ENCODE measurements at places on chromosomes 6 and 20.

- DNase-seq, result no peak
Measured at GRCh38 chr6:54248319-54248718, 59.9 kb upstream of the TINAG start.

GRCh38 chr20:54078296-54078984 lies 8.0 kb upstream of the BCAS1 start:
- DNase-seq, result no peak

DNA sequence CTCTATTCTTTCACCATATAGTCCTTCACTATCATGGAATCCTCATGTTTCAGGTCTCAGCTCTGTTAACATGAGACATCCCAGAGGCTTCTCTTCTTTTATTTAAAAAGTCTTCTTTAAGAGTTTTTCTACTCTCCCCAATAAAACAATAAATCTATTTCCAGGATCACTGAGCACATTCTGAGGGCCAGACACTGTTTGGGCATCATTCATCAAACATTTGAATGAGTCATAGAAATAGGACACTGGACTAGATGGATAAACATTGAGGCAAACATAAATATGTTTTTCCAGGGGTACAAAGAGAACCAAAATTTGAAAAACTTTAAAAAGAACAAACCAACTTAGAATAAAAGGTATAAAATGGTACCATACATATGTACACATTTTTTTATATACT lies 554.4 kb downstream of the KIF16B start:
- no peak for DNase-seq

- no peak for DNase-seq
Measured at GRCh38 chr6:129619579-129620233, 90.3 kb downstream of the ARHGAP18 start.

DNA sequence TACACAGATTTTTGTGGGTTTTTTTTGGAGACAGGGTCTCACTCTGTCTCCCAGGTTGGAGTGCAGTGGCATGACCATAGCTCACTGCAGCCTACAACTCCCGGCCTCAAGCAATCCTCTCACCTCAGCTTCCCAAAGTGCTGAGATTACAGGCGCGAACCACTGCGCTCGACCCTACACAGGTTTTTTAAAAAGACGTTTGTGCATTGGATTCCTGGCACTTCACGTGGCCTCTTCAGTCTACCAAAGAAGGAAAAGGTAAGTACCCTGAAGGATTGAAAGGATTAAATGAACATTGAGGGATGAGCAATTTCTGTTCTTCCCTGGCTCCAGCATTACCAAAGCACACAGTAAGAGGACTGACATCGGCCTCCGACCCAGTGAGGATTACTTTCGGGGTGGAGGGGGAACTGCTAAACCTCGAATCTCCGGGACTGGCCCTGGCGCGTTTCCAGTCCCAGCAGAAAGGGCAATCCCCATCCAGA lies 556 bp upstream of the YWHAB start:
- DNase-seq, result no peak

DNA sequence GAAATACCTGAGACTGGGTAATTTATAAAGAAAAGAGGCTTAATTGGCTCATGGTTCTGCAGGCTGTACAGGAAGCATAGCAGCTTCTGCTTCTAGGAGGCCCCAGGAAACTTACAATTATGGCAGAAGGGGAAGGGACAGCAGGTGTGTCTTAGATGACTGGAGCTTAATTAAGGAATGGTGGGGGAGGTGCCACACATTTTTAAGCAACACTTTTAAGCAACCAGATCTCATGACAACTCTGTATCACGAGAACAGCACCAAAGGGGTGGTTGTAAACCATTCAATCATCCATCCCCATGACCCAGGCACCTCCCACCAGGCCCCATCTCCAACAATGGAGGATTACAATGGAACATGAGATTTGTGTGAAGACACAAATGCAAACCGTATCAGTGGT lies 26.9 kb downstream of the FIG4 start:
- no peak for DNase-seq

GRCh38 chr6:1708820-1709219 lies 99.1 kb downstream of the FOXC1 start:
- DNase-seq, result no peak

- DNase-seq, result no peak
Measured at GRCh38 chr6:134678436-134678889, 271.4 kb downstream of the ALDH8A1 start.

- no peak for DNase-seq
Measured at GRCh38 chr20:47568019-47568418, 66.3 kb downstream of the NCOA3 start.

DNA sequence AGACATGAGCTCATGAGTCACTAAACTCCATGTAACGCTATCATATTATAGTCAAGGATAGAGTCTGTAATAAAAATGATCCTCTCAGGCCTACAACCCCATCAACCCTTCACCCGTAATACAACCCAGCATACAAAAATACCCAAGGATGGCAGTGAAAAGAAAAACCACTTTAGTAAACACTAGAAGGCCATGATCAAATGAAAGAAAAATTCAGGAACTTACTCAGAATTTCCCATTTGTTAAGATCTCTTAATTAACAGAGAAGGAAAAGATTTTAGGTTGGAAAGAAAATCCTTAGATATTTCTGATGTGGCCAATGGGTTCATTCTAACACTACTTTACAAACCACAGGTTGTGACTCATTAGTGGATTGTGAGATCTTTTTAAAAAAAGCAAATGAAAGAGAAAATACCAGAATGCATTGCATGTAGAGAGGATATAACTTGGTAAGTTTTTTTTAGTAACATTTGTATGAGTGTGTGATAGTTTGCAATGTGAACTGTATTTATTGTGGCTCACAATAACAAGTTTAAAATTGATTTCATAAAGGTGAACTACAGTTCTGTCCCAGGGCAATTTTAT lies 8.0 kb upstream of the UBE2J1 start:
- DNase-seq, result no peak

DNA sequence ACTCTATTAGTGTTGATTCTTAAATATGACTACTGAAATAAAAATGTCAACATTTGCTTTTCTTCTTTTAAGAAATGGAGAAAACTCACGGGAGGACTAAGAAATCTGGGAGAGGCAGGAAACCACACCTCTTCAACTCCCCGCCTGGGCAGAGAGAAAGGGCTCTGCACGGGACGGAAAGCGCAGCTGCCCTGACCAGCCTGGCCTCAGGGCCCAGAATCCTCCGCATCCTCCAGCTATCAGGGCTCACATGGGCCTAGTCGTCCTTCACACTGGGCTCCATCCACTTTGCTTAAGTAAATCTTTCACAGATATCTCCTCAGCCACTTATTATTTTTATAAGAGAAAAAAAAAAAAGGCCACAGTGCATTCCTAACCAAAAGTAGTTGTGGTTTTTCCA lies 215.1 kb downstream of the TBXT start:
- no peak for DNase-seq

- no peak for DNase-seq
Measured at GRCh38 chr20:6646021-6646636, 121.4 kb upstream of the BMP2 start.
